ENCODE measurements at places on chromosomes 3 and 15. TPM values are rescaled to one million over a fixed set of nuclear protein-coding genes. Genes with fewer than 3 reads are reported as not detected.

MORC1 gene
- not detected for total RNA-seq

PLCB2 gene
- total RNA-seq = under 0.01 TPM

AADACL2 gene
- not detected for total RNA-seq

COL6A5 gene
- not detected for total RNA-seq

GMNC gene
- not detected for total RNA-seq

NEK10 gene
- total RNA-seq = 16.7 TPM

GOLGA8M gene
- 0.52 TPM for total RNA-seq

SNX1 gene
- 40.8 TPM for total RNA-seq

BNC1 gene
- 4.3 TPM for total RNA-seq

PRKCD gene
- total RNA-seq = 2.4 TPM

MAP6D1 gene
- 0.52 TPM for total RNA-seq

CCR1 gene
- total RNA-seq = 1.5 TPM

CYP8B1 gene
- total RNA-seq = not detected

SLC12A8 gene
- total RNA-seq = 2.8 TPM

RARB gene
- total RNA-seq = 11.7 TPM

SCAANT1 gene
- total RNA-seq = not detected

MITF gene
- 16.7 TPM for total RNA-seq

TMEM45A gene
- total RNA-seq = 13.7 TPM

GAP43 gene
- total RNA-seq = 6.1 TPM

PLA1A gene
- total RNA-seq = 2.1 TPM

PCNP gene
- total RNA-seq = 103 TPM

SEC22A gene
- total RNA-seq = 35.6 TPM

KIF7 gene
- 15.1 TPM for total RNA-seq

OTOL1 gene
- not detected for total RNA-seq

MME gene
- 81.5 TPM for total RNA-seq

BNIP2 gene
- 70.0 TPM for total RNA-seq

MFAP1 gene
- total RNA-seq = 32.0 TPM

CRYBG3 gene
- total RNA-seq = 27.0 TPM

OR5K2 gene
- total RNA-seq = not detected
